Pons (tissue), 1 donor: ENCODE measurements at places on chromosomes 1 and 21.

DNA sequence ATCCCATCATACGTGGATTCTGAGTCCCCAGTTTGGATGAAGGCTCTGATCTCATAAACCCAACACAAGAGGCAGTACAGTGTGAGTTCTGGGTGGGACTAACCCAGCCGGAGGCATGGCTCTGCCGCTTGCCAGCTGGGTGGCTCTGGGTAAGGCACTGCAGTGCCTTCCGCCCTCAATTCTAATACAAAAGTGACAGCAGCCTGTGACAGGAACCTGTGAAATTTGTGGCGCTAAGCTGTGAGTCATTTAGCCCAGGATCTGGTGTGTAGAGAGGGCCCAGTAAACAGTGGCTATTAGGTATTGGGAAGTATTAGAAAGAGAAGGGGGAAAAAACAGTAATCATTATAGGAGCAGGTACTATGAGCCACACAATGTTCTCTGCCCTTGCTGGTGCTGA, 23.3 kb downstream of the HSPG2 start:
- DNase-seq = no peak

DNA sequence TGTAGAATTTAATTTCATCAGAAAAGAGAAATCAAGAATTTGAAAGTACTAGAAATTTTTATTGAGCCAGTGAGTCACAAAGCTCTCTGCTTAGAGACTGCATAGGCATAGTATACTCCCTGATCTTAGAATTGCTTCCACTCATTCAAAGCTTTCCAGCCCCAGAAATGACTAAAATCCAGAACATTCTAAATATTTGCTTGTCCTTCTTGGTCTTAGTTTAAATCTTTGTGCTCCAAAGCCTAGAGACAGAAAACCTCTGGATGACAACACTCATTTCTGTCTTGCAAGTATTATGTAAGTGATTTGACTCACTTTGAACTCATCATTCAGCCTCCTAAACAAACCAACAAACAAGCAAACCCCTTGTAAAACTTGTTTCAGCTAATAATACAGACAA, 74.2 kb downstream of the PTPRC start:
- no peak for DNase-seq

- DNase-seq = no peak
These were observed 26.5 kb downstream of the TRIM45 start for GRCh38 chr1:117094841-117095604.

- DNase-seq = no peak
These were observed 73.3 kb downstream of the CNIH3 start for GRCh38 chr1:224689374-224689773.

DNA sequence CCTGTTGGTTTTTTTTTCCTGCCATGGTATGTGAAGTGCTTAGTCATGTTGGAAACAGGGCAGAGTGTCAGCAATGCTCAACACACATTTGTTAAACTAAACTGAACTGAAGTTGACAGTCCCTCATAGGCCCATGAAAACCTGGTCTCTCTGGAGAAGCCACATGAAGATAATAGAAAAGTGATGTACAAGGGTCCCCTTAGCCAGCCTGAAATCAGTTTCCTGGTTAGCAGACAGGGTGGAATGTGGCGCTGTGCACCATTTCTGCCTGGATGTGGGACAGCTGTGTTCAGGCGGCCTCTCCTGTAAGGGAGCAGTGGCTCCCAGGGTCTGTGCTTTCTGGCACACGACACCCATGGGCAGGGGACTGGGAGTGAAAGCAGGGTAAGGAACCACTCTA, 9.9 kb upstream of the CHI3L1 start:
- no peak for DNase-seq

- DNase-seq = no peak
These were observed 148.6 kb downstream of the GRIK3 start for GRCh38 chr1:36885540-36886357.

GRCh38 chr1:229636042-229636441, 10.0 kb downstream of the URB2 start:
- no peak for DNase-seq

DNA sequence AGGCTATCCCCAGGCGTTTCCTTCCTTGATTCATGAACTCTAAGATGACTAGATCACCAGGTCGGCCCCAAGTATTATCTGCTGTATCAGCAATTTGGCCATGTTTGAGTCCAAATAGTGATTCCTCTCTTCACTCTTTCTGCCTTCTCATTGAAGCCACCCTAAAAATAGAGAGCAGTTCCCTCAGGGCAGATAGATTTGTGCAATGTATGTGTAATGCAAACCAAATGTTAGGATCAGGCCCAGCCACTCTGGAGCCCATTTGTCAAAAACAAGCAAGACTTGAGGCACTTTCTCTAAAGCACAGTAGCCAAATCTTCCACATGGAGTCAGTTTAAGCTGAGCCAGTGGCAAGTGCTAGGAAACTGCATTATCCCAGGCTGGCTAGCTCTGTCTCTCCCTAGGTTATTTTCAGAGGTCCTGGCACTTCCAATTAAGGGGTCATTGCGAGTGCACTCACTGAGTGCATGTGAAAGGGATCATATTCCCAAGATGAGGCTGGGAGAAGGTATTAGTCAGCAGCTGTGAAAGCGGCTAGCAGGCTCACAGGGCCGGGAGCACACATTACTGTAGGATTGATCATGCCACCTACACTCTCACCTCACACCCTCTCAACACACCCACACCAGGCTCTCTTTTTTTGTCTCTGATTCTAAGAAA, 97.9 kb upstream of the RAB3GAP2 start:
- DNase-seq = no peak

GRCh38 chr1:234730475-234730769, 120.4 kb upstream of the IRF2BP2 start:
- no peak for DNase-seq

DNA sequence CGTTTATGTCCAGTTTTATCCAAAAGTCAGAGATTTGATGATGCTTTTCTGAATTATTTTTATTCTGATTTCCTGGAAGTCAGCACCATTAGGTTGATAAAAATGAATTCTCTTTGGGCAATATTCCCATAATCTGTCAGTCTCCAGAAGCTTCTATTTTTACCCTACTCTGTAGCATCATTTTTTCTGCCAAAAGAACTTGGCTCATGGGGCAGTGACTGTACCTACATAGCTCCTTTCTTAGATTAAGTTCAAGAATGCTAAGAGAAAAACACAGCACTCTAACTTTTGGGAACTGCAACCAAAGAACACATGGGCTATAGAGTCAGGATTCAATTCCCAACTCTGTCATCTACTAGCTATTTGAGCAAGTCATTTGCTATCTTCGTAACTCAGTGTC, 152.9 kb downstream of the BARHL2 start:
- no peak for DNase-seq

DNA sequence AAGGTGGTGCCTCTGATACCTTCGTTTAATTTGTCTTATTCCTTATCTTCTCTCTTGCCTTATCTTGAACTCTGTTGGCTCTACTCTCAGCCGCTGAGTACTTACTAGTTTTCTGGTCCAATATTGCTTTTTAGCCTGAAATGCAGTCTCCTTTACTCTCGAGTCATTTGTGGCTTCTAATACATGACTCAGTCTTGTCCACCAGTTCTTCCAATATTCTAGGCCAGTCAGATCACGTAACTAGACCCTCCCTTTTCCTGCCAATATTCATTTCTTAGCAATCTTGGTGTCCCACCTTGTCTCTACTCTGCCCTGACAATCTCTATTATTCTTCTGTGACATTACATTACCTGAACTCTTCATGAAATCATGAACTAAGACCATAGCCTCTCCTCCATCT, 555.8 kb downstream of the DPYD start:
- DNase-seq = no peak

DNA sequence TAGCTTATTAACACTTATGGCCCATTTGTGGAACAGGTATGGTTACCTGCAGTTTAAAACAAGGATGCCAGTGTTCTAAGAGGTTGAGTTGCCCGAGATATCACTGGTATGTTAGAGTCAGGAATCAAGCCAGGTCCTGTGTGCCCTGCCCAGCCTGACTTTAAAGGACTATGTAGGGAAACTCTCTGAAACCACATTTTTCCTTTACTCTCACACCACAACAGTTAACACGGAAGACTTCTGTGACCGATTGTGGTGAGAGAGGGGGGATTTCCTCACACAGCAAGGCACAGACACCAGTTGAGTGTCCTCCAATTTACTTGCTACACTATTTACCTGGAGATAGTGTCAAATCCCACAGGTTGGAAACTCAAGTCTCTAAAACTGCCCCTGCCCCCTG, 47.8 kb downstream of the UCK2 start:
- no peak for DNase-seq

GRCh38 chr21:37263827-37264600, 3.1 kb downstream of the VPS26C start:
- no peak for DNase-seq

DNA sequence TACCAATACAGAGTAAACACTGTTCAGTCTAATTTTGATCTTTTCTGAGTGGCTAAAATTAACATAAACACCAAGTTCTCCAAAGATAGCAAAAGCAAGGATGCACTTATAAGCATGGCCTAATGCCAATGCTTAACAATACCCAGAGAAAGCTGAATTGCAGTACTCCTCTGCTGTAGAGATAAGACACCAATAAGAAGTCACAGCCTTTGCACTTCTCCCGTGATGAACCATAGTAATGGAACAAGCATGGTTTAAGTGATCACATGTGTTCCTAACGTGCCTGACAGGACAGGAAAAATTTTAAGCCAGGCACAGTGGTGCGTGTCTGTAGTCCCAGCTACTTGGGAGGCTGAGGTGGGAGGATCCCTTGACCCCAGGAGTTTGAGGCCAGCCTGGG, 5.6 kb downstream of the PRDX1 start:
- DNase-seq = no peak

DNA sequence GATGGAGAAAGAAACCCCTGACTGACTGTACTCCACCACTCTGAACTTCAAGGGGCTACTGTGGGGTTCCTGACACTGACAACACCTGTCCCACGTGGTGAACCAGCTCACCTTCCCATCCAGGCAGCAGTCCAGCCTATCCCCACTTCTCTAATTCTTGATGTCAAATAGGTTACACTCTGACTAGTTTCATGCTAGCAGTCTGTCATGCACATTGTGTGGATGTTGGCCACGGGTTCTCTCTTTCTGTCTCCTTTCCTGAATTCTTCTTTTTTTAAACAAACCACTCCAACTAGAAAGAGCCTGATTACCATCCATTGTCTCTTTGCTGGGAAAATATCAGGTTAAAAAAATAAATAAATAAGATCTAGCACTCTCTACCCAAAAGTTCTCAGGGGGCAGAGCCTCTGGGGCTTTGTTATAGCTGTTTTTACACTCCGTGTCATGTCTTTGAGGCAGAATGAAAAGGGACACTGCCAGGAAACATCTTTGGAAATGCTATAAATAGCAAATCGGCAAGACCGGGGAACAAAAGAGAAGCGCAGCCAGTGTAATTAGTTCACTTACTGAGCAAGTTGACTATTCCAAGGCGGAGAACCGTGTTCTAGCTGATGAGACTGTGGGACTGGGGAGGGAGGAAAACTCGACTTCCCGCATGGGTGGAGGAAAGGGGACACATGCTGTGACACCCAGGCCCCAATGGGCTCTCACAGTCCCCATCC, 356.1 kb downstream of the OMA1 start:
- no peak for DNase-seq

DNA sequence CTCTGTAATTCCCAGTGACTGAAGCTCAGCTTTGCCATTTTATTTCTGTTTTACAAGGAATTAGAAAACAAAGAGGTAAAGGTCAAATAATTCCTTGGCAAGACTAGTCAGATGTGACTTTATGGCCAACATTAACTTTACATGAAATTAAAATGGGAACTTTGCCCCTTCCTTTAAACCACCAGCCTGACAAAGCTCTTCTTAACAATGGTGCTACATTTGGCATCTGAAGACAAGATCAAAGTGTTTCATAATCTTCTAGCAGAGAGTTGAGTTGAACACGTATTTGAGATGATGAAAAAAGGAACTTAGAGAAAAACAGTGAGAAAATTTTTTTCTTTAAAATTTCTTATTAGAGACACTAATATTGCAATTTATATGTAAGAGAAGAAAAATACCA, 193.8 kb downstream of the AK5 start:
- DNase-seq = no peak

DNA sequence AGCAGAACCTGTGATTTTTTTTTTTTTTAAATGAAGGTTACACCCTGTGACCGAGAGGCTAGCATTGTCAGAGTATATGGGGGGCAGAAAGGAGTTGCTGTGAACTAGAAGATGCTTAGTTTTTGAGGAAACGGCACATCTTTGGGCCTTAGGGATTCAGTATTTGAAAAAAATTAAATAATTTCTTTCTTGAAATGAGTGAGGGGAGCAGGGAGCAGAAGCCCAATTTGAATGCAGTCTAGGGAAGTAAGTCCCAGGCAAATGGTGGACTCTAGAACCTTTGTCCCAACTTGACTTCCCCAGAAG, 42.9 kb downstream of the PEX14 start:
- no peak for DNase-seq

DNA sequence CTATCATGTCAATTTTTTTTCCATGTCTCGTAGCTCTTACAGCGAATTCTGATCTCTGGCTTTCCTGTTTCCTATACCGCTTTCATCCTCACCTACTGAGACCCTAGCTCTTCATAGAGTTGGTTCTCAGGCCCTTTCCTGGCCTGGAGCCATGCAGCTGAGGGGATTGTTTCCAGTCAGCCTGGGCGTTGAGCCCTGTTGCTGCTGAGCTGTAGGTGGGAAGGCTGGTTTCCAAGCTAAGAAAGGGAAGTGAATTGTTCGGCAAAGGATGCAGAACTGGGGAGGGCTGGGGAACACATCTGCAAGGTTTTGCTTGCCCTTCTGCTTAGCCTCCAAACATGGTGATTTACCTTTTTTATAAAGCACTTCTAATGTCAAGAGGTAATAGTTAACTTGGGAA, 41.5 kb downstream of the SPATA46 start:
- DNase-seq = peak; percentile 25

DNA sequence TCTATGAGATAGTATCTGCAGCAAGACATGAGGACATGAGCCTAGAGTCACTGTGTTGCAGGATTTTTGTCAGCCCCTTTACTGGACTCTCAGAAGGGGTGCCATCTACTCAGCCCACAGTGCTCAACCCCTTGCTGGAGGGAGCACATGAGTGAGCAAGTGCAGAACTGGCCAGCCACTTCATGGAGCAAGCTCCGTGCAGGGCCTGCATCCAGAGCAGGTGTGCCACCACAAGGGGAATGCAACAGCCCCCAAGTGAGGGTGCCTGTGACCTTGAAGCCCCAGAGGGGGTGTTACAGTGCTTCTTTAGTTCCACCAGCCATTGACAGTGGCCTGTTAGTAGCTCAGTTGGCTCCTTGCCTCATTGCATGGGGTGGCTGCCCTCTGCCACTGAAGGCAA, 649.7 kb downstream of the PLPP3 start:
- DNase-seq = no peak

GRCh38 chr1:97538113-97538512, 382.7 kb downstream of the DPYD start:
- DNase-seq = no peak

GRCh38 chr1:27451343-27451742, 38.6 kb downstream of the WASF2 start:
- DNase-seq = no peak

- DNase-seq = no peak
These were observed 201.2 kb downstream of the TGFB2 start for GRCh38 chr1:218546314-218546713.

GRCh38 chr1:15255582-15256149, 8.6 kb downstream of the FHAD1 start:
- DNase-seq = no peak
